ENCODE measurements at places on chromosomes 2 and 18. TPM values are rescaled to one million over a fixed set of nuclear protein-coding genes. Genes with fewer than 3 reads are reported as not detected.
A peak's percentile ranks its signal among the peaks of the same experiment; 100 is the strongest.

DNA sequence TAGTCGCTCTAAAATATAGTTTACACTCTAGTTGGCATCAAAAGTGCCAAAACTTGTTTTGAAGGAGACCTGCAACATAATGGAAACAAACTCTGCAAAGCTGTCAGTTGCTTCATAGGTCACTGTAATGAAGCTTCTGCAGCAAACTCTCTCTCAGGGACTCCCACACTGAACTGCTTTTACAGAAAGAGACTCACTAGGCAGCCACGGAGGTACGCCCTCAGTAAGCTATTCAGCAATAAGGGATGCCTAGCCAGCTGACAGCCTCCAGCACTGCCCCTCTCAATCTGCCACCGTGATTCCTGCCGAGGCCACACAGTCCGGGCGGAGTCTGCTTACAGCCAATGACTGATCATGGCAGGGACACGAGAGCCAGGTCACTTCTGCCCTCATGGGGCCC, 51.1 kb downstream of the COLEC12 start:
- DNase-seq: peak; percentile 46

- no peak for DNase-seq
These were observed 121.9 kb downstream of the CACNB4 start for GRCh38 chr2:151976945-151977353.

DNA sequence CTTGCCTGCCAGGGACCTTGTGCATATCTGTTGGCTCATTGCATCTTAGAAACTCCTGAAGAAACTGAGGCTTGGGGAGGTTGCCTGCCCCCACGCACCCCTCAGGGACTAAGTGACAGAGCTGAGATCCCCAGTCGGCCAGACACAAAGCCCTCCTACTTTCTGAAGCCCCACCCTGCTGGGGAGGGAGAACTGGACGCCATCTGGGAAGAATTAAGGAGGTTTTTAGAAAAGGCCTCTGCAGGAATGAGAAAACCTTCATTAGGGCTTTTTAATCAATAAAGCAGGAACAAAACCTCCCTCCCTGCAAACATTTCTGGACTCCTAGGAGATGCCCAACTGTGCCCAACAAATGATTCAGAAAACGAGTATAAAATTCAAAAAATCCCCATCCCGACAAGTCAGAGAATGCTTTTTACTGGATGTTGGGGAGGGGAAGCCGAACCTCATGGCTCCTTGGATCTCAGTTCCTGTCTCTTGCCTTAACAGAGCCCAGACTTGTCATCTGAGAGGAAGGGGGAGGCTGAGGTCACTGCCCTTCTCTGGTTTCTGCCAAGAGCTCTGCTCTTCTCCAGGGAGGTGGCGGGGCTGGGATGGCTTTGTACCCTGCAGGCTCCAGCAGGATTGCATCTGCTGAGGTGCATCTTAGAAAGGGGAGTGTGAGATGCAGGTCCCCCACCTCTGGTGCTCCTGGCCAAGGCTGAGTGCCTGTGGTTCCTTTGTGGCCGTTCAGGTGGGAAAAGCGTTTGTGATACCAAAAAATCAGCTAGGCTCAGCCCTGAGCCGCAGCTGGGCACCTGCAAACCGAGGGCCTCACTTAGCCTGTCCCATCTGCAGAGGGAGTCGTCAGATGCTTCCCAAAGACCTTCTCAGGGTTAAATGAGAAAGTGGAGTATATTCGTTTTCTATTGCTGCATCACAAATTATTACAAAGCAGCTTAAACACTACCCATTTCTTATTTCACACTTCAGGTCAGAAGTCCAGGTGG, 142.4 kb downstream of the ZFP36L2 start:
- peak; percentile 64 for DNase-seq

DNA sequence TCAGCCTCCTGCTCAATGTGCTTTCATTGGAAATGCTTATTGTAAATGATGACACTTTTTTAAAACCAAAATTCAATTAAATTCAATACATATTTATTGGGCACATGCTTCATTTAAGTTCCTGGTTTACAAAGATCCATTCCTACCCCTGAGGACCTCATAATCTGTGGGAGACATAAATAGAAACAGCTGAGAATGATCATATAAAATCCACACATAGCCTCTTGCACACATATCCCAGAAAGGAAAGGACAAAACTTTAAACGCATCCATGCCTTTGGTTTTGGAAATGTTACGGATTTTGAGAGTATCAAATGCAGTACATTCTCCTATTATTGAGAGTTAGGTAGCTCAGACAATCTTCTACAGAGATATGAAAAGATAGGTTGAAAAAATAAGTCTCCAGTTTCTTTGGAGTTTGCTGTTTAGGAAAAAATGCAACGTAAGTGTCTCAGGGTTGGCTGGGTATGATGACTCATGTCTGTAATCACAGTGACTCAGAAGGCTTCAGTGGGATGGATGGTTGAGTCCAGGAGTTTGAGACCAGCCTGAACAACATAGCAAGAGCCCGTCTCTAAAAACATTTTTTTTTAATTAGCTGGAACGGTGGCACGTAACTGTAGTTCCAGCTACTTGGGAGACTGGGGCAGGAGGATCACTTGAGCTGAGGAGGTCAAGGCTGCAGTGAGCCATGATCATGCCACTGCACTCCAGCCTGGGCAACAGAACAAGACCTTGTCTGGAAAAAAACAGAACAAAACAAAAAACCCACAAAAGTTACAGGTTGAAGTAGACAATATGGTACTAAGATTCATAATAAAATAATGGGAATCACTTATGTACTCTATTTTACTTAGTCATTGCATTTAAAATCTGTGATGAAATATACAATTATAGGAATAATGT, 3.9 kb upstream of the PRELID3A start:
- DNase-seq: no peak

- DNase-seq: no peak
These were observed 67.1 kb downstream of the CPS1 start for GRCh38 chr2:210623506-210623905.

DNA sequence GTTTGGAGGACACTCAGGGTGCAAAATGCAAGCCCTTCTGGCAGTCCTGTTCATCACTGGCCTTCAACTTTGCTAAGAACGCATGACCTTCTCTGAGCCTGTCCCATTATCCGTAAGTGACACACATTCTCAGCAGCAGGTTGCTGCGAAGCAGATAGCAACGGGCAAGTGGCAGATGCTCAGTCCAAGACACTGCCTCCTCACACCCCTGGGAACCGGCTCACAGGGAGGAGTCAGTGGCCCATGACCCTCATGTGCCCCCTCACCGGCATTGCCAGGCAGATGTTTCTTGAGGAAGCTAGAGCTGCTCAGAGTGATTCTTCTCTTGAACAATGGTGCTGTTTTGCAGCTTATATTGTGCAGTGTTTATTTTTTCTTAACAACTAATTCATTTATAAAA, 737.2 kb upstream of the HS6ST1 start:
- no peak for DNase-seq

- DNase-seq: peak; percentile 75
These were observed 166.9 kb downstream of the MSH2 start for GRCh38 chr2:47569658-47570475.

DNA sequence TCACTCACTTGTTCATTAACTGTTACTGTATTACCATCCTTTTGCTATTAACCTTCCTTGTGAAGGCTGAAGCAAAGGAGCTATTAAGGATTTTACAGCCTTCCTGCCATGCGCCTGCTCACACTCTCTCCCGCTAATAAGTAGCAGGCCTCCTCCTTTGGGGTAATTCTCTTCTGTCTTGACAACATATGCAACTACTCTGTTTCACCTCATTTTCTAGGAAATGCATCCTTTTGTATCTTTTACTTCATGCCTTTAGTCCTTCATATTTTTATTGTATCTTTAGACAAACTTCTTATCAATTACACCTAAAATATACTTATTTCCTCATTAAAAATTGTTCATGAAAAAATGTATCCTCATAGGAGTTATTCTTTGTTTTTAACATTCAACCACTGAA, 434.9 kb upstream of the LYPD1 start:
- DNase-seq: no peak

DNA sequence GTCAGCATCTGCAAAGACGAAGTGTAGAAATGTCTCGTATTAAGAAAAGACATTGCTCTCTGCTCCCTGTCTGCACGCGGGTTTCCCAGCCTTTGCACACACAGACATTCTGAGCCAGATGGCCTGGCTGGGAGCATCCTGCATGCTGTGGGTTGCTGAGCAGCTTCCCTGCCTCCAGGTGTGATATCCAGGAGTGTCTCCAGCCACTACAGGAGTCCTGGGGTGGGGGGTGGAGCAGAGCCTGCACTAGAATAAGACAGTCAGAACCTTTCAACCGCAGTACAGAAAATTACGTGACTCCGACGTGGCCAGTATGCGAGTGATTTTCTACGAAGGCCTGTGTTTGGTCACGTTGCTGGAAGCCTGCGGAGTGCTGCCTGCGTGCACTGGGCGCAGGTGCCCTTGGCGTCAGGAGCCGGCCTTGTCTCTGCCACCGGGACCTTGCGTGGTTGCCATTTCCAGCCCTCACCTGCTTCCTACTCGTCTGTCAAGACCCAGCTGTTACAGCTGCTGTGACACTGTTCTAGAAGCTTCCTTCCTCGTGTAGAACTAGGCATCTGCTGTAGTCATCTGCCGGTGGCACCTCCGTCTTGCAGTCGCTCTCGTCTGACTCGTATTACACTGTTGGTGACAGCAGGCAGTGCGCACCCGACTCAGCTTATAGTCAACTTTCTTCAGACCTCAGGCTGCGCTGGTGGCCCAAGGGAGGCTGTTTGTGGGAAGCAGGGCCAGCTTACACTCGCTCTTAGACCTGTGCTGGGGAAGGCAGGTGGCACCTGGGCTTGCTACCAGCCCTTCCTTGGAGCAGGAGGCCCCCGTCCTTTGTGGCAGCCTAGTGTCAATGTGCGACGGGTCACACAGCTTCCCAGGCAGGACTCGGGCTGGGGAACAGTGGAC, 11.2 kb downstream of the CTDP1 start:
- DNase-seq: no peak

- peak; percentile 61 for DNase-seq
These were observed 6.9 kb upstream of the FLACC1 start for GRCh38 chr2:201363857-201364560.

DNA sequence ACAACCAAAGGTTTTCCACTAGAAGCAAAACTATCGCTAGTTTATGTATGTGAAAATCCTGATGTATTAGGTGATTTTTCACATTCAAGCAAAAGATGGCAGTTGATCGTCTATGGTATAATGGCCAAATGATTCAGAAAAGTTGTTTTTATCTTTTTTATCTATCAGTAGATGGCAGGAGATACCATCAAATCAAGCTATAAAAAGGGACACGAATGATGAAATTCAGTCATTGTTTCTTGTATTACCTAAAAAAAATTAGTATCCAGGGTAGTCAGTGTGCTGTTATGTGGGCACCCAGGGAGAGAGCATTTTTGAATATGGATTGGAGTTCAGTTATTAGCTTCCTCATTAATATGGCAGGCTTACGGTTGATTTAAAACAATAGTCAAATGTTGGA, 22.9 kb upstream of the CAVIN2 start:
- no peak for DNase-seq

DNA sequence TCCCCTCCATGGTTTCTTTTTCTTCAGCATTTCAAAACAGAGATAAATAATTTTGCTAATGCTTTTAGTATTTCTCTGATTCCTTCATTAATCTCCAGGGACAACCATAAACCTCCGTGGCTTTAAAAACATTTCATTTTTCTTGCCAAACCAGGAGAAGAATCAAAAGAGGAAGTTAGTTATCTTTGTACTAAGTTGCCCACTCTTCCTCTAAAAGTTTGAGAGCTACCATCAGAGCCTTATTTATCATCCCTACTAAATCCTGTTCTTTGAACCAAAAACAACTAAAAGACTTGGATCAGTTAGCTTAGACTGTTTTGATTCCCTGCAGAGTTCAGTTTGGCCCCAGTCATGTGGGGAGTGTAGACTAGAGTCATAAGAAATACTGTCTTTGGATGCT, 208.4 kb downstream of the SETBP1 start:
- DNase-seq: no peak

DNA sequence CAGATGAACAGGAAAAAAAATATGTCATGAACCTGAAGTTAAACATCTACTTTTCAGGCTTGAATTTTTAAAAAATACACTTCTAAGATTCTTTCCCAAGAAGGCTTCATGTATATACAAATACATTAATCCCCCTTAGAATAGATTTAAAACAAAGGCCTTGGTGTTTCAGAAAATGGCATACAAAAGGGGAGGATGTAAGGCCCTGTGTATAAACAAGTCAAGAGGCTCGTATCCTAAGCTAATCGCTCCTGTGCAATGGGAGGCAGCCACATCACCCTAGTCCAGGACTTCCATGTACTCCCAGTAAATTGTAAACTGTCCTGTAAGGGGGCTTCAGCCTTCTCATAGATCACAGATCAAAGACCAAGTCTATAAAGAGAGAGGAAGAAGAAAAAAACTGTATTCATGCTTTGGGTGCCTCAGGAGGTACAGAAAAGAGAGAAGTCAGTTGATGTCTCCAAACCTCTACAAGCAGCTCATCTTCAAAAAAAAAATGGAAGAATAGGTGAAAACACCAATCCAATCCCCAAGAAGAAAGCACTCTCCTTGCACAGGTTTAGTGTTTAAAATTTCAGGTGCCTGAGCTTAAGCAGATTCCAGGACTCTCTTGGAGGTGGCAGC, 53.9 kb downstream of the ANKRD44 start:
- DNase-seq: no peak

DNA sequence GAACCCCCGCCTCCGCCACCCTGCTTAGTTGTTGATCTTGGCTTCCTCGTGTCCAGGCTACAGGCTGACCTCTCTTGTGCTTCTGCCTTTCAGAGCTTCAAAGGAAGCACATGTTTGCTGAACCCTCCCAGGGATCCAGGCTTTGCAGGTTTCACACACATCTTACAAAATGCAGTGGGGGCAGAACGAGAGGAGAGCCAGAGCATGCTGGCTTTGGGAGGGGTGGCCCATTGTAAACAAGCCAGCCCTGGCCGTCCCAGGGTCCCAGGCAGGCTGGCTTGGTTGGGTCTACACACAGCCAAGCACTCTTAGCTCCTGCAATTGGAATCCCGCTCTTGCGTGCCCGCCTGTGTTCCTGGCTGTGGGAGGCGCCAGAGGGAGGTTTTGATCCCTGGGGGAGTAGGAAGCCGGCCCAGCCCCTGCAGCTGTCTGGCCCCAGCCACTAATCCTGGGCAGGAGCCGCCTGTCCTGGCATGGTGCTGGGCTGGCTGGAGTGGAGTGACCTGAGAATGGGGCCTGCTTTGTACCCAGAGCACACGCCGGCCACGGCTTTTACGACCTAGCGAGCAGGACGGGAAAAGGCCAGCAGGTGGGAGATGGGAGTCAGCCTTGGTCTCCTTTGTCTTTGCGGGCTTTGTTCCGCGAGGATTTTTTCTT, 53.9 kb downstream of the SH3BP4 start:
- peak; percentile 88 for DNase-seq

GRCh38 chr2:48586433-48586832, 31.2 kb upstream of the GTF2A1L start:
- no peak for DNase-seq

- peak; percentile 91 for DNase-seq
These were observed at the start of gene SPDYA for GRCh38 chr2:28810384-28811285. TSS of gene SPDYA (plus strand) at chr2:28810834. CDS start at chr2:28816015, 5,181 bp downstream.

Gene COL4A4
- total RNA-seq: 0.60 TPM

Gene REG3G
- not detected for total RNA-seq

Gene CHRNA1
- 0.11 TPM for total RNA-seq

Gene GCA
- 64.8 TPM for total RNA-seq

Gene PAX3
- total RNA-seq: 4.6 TPM

Gene TRABD2A
- total RNA-seq: 1.7 TPM

Gene MAL
- total RNA-seq: not detected

Gene POTEE
- 6.5 TPM for total RNA-seq

Gene MAP2
- total RNA-seq: 102 TPM

Gene PTPRN
- total RNA-seq: 4.2 TPM

Gene ERBB4
- 1.5 TPM for total RNA-seq

Gene CRYGC
- not detected for total RNA-seq

Data from neural progenitor cell (in vitro differentiated cells).